ENCODE measurements at places on chromosomes 6 and 20.

- DNase-seq, result no peak
Measured at GRCh38 chr6:93751969-93752368, 332.6 kb upstream of the EPHA7 start.

GRCh38 chr6:15915508-15916178 is 213.2 kb upstream of the MYLIP start:
- no peak for DNase-seq

GRCh38 chr6:115896538-115897129 is 164.1 kb downstream of the FRK start:
- DNase-seq, result no peak

GRCh38 chr20:59385038-59385437 is 84.6 kb downstream of the EDN3 start:
- no peak for DNase-seq

DNA sequence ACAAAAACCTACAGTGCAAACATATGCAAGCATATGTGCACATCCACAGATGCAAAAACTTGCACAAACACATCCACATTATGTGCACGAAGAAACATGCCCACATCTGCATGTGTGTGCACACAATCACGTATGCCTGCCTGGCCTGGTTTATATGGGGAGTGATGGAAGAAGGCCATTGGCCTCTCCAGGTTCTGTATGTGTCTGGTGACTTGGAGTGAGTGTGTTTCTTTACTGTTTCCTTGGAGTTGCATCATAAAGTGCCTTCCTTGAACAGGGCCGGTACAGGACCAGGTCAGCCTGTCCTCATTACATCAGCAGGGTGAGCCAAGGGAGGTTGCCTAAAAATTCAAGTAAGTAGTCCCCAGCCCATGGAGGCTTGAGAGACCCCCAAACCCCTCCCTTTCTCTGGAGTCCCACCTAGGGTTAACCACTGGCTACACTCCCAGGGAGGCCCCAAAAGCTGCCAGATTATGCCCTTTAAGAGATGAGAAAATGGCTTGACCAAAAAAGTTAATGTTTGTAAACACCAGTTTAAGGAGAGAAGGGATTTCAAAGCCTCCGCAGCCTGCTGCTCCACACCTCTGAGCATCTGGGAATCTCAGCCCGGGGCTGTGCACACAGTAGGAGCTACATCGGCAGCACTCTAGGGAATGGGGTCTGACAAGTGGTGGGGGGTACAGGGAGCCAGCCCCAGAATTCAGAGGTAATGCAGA is 140.8 kb downstream of the VEGFA start:
- no peak for DNase-seq

GRCh38 chr6:10676403-10676802 is 18.0 kb downstream of the C6orf52 start:
- DNase-seq, result no peak

DNA sequence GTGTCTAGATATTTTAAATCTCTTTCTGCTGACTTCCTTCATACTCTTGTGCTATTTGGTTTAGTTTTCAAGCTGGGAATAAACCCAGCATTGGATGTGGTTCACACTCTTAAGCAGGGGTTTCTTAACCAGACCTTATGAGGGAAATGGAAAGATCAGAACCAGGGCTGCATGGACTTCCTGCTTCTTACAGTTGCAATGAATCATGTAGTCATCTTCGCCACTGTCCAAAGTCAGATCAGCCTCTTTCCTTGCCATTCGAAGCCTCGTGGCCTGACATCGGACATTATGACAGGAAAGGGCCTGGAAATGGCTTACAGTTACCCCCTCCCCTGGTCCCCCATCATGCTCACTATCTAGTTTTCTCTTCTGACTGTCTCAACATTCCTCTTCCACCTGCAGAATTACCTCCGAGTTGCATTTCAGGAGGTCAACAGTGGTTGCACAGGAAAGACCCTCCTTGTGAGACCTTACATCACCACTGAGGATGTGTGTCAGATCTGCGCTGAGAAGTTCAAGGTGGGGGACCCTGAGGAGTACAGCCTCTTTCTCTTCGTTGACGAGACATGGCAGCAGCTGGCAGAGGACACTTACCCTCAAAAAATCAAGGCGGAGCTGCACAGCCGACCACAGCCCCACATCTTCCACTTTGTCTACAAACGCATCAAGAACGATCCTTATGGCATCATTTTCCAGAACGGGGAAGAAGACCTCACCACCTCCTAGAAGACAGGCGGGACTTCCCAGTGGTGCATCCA is 16.8 kb upstream of the NAA20 start:
- DNase-seq, result no peak

DNA sequence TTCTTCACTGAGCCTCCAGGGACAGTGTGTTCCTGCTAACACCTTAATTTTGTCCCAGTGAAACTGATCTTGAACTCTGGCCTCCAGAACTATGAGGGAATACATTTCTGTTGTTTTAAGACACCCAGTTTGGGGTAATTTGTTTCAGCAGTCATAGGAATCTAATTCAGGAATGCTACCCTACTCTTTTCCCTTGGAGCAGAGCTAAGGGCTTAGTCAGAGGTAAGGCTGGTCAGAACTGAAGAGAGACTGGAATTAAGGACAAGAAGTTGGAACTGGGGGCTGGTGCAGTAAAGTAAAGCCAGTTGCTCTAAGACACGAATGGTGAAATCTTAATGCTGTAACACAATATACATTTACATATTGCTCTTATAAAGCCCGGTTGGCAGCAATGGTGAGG is 809.7 kb downstream of the MAFB start:
- DNase-seq, result no peak

GRCh38 chr6:5518936-5519491 is 257.7 kb downstream of the FARS2 start:
- no peak for DNase-seq

DNA sequence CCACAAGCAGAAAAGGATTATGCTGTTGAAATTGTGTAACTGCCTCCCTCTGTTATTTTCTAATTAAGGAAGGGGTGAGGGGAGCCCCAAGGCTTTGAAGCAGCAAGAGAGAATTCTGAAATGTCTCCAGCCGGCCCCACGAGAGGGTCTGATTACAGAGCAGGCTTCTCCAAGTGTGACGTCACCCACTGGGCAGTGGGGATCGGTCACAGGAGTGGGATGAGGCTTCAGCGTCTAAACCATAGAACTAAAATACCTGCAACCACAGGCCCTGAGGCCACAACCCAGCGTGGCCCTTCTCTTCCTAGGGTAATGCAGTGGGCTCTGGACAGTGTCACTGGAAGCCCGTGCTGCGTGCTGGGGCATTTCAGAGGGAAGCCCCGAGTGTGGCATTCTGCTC is 38.6 kb upstream of the APCDD1L start:
- DNase-seq, result no peak

DNA sequence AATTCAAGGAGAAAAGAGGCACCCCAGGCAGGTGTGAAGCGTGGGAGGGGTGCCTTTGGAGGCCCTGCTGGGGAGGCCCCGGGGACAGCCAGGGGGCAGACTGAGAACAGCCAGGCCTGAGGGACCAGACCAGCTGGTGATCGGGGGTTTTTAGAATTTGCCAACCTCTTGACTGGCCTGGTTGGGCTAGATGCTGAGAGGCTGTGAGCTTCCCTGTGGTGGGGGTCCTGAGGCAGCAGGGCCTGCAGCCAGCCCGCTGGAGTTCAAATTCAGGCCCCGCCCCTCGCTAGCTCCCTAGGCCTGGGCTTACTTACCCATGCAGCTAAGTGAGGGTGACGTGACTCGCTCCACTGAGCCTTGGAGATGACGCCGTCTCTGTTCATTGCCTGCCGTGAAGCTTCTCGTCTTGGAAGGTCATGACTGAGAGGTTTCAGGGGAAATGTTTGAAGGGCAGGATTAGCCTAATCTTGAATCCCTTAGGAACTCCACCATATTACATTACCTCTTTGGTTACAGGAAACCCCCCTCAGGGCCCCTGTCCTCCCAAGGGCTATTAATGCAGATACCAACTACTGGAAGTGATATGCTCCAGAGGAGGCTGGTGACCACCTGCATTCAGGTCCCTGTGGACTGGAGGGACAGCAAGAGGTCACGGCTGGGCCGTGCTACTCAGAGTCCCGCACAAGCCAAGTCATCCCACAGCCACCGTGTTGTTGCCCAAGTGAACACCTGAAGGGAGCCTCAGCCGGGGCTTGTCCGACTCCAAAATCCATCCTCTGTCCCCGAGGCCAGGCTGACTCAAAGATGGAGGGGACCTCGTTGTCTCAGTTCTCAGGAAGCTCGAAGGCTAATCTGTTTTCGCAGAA is 73.9 kb upstream of the DUSP22 start:
- DNase-seq, result no peak

DNA sequence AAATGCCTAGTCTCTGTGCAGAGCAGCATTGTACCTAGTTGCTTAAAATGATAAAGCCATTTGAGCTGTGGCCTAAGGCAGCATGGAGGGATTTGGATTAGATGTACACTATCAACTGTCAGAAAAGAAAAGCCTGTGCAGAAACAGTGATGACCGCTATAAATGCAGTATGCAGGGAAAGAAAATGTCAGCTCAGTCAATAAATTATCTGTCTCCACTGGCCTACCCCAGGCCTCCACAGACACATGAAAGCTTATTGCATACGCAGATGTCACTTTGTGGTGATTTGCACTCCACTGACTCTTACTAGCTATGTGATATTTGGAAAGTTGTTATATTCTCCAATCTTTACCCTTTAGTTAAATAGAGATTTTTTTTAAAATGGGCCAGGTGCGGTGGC is 221.9 kb upstream of the OPRM1 start:
- no peak for DNase-seq

- no peak for DNase-seq
Measured at GRCh38 chr6:77011929-77012545, 451.3 kb downstream of the HTR1B start.

- DNase-seq, result no peak
Measured at GRCh38 chr6:16137451-16137801, 8.5 kb downstream of the MYLIP start.

- no peak for DNase-seq
Measured at GRCh38 chr20:35908007-35908406, 46.3 kb downstream of the SCAND1 start.

- DNase-seq, result no peak
Measured at GRCh38 chr6:18471232-18471964, 84.2 kb downstream of the RNF144B start.

- no peak for DNase-seq
Measured at GRCh38 chr6:34052071-34052825, 93.6 kb downstream of the GRM4 start.

- no peak for DNase-seq
Measured at GRCh38 chr6:155040901-155041650, 46.0 kb downstream of the TIAM2 start.

- DNase-seq, result no peak
Measured at GRCh38 chr6:33784787-33785186, 4.1 kb downstream of the LEMD2 start.

DNA sequence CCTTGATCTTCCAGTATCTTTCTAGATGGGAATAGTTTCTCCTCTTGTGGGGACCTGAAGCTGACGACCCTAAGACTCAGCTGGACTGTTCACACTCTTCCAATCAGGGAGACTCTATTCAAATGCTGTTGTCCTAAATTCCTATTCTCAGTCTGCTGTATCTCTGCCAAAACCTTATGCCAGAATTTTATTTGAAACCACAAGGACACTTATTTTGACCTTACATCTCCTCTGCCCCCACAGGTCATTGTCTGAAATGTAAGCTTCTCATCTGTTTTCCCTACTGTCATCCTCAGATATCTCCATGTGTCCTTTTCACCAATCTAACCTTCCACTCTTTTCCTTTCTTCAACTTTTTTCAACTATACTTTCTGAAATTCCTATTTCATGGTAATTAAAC is 289.5 kb upstream of the SGK1 start:
- no peak for DNase-seq
